ENCODE measurements at places on chromosomes 5 and 9. TPM values are rescaled to one million over a fixed set of nuclear protein-coding genes. Genes with fewer than 3 reads are reported as not detected.

Gene DCAF12
- polyA plus RNA-seq = 32.2 TPM

Gene DCAF10
- polyA plus RNA-seq = 21.1 TPM

Gene AK1
- polyA plus RNA-seq = 1,272 TPM

Gene SEMA4D
- polyA plus RNA-seq = 21.1 TPM

Gene VCAN
- polyA plus RNA-seq = 201 TPM

Gene LCNL1
- 0.61 TPM for polyA plus RNA-seq

Gene UBTD2
- polyA plus RNA-seq = 49.8 TPM

Gene GPX3
- 45.0 TPM for polyA plus RNA-seq

Gene SOHLH1
- not detected for polyA plus RNA-seq

Gene VPS13A
- 21.3 TPM for polyA plus RNA-seq

Gene CMBL
- 119 TPM for polyA plus RNA-seq

Gene OSMR
- 6.2 TPM for polyA plus RNA-seq

Gene ALDH1A1
- polyA plus RNA-seq = 35.0 TPM

Gene PPP2R2B
- polyA plus RNA-seq = 0.76 TPM

Gene PCDH1
- polyA plus RNA-seq = 13.6 TPM

Gene SLC6A18
- polyA plus RNA-seq = not detected

Gene GDA
- 1.1 TPM for polyA plus RNA-seq

Gene SMIM33
- not detected for polyA plus RNA-seq

Gene C9
- polyA plus RNA-seq = 0.22 TPM

Gene ARL14EPL
- not detected for polyA plus RNA-seq

Gene PGM5
- polyA plus RNA-seq = 49.0 TPM

Gene PCDHB7
- polyA plus RNA-seq = 1.9 TPM

Gene NPR3
- 16.3 TPM for polyA plus RNA-seq

Gene ADAMTS12
- 16.8 TPM for polyA plus RNA-seq

Gene SLC23A1
- 0.28 TPM for polyA plus RNA-seq

Measured in forelimb muscle (tissue), 1 donor.